Fibroblast of lung (primary cell): ENCODE measurements at places on chromosomes 12 and 14.

DNA sequence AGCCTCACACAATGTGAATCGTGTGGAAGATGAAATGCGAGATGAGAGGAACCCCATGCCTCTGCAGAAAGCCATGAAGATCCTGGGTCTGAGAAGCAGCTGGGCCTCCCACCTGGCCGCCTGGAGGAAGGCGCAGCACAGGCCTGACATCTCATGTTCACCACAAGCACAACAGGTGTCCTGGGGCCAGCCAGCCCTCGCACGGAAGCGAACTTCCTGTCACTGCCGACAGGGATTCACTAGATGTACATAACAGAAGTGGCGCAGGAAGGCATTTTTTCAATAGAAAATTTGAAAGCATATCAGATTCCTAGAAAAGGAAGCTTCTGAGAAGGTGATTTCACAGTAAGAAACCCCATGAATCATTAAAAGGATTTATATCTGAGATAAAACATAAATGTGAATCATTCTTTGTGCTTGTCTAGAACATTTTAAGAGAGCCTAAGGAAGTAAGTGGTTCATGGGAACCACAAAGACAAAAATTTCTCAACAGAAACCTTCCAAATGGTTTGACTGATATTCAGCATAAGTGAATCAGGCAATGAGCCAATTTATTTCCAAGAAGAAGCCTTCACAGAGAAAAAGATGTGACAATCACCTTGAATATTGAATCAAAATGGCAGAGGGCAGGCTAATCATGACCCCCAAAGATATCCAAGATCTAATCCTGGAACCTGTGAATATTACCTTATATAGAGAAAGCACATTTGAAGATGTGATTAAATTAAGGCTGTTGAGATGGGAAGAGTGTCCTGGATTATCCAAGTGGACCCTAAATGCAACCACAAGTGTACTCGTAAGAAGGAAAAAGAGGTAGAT, 311.9 kb downstream of the DUSP6 start:
- no peak for DNase-seq

- peak; percentile 92 for DNase-seq
Measured at GRCh38 chr12:85823436-85824180, 12.6 kb downstream of the RASSF9 start.

DNA sequence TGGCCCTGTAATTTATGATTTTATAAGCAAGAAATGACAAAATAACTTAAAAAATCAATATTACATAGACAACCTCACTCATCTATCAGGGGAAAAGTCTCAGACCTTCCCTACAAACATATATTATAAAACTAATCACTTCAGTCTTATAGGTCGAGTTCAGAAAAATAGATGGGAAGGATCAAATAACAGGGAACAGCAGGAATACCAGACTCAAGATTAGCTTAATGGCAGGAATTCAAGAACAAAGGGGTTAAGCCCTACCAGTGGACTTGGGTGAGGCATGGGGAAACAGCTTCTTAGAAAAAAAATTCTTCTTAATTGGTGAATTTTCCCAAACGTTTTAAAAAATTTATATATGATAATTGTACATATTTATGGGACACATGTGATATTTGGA, 51.6 kb upstream of the CRY1 start:
- DNase-seq: peak; percentile 25

GRCh38 chr12:46386360-46386867, 13.8 kb upstream of the SLC38A2 start:
- peak; percentile 99 for DNase-seq

GRCh38 chr12:42442888-42443287, 116.9 kb downstream of the PPHLN1 start:
- no peak for DNase-seq

- DNase-seq: no peak
Measured at GRCh38 chr12:10590966-10591365, 22.4 kb downstream of the MAGOHB start.

- DNase-seq: no peak
Measured at GRCh38 chr14:37590428-37591139, 4.5 kb downstream of the FOXA1 start.

- DNase-seq: no peak
Measured at GRCh38 chr14:91252871-91253794, 8.6 kb upstream of the GPR68 start.

- DNase-seq: peak; percentile 96
Measured at GRCh38 chr14:73723797-73724661, 9.8 kb upstream of the PNMA1 start.

GRCh38 chr12:10121278-10121677, 8.7 kb downstream of the CLEC7A start:
- DNase-seq: no peak

DNA sequence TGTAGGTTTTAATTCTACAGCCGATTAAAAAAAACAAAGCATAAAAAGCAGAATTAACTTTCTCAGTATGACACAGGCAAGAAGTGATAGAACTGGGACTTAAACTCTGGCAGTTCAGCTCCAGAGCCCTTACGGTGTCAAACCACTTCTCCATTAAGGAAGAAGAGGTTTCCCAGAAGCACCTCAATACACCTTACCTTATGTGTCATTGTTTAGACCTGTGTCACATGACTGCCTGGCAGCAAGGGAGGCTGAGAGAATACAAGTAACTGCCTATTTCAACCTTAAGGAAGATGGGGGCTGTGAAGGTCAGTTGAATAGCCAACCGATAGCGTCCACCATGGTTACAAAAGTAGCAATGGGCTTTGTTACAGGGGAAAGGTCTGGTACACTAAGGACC, 54.6 kb upstream of the ARHGAP5 start:
- no peak for DNase-seq

GRCh38 chr14:22177870-22178269, 411.2 kb downstream of the DAD1 start:
- DNase-seq: peak; percentile 17

GRCh38 chr12:93086288-93086727, 157.2 kb upstream of the EEA1 start:
- no peak for DNase-seq

- no peak for DNase-seq
Measured at GRCh38 chr12:48157889-48158370, 615 bp upstream of the ASB8 start.

DNA sequence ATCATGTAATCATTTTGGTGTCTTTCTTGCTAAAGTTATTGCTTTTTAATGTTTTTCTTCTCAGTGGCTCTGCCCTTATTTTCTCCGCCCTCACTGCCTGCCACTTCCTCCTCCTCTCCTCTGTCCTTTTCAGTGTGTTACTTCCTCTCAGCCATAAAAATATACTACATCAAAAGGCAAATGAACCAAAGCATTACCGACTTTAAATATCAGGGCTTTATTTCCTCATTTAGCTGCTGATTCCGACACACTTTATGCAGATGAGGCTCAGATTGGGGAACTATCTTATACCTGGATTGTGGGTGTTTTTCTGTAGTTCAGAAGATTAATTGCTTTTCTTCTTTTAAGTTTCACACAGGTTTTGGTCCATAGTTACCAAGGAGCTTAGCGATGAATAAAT, 118.1 kb downstream of the CMAS start:
- no peak for DNase-seq

DNA sequence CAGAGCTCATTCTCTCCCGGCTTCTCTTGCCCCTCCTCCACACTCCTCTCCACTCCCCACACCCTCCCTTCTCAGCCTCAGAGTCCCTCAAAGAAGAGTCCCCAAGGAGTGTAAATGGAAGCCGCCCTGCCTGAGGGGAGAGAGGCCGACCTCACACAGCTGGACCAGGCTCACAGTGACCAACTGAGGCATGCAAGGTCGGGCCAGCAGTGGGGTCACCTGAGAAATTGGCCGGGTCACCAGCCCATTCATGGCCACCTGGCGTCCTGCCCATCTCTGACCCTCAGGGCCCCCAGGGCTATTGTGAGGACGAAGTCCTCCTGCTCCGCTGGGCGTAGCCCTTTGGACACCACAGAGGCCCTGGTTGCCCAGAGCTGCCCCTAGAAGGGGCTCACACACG, 49.5 kb upstream of the NUAK1 start:
- no peak for DNase-seq

DNA sequence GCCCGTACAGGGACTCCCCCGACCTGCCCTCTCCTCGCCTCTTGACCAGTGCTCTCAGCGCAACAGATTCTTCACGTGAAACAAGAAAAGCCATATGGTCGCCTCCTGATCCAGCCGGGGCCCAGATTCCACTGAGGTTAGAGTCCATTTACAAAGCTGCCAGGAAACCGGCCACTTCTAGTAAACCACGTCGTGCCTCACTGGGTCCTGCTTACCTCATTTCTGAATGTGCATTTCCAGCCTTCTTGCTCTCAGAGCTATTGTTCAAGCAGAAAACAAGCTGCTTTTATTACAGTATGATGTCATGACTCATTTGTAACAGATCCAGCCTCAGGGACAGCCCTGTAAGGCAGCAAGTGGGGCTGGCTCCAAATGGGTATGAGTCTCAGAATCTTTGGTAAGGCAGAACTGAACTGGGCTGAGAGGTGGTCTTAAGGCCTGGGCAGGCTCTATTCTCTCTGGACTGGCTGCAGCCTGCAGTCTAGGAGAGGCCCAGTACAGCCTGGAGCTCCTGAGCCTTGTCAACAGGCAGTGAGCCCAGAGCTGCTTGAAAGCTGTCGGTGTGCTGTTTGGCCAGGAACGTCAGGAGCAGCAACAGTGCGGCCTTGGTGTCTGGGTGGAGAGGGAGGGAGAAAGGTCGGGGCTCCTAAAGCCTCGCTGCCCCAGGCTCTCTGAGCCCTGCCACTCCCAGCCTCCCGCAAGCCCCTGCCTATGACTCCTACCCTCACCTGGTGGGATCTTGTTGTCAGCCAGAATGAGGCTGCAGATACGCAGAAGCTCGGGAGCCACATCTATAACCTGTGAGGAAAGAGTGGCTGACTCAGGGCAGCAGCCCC, 8.3 kb downstream of the REC8 start:
- peak; percentile 90 for DNase-seq

- no peak for DNase-seq
Measured at GRCh38 chr12:66837311-66837627, 158.4 kb upstream of the GRIP1 start.

GRCh38 chr12:49882851-49883464, 20.7 kb downstream of the FAIM2 start:
- DNase-seq: no peak

GRCh38 chr14:51823706-51824105, 36.7 kb upstream of the GNG2 start:
- peak; percentile 63 for DNase-seq

DNA sequence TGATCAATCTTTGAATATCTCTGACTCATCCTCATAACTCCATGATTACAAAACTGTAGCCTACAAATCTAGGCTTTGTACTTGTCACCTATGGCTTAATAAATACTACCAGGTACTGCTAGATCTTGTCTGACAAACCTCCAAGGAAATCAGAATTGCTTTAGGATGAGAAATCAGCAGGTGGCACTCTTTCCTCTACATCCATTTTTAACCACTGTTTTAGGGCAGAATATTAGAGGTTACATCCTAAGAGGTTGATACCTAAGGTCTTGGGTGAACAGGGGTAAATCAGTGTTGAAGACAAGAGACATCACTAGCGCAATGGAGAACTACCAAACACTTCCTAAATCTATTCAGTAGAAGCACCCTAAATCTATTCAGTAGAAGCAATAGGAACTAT, 63.1 kb upstream of the SOX5 start:
- no peak for DNase-seq

DNA sequence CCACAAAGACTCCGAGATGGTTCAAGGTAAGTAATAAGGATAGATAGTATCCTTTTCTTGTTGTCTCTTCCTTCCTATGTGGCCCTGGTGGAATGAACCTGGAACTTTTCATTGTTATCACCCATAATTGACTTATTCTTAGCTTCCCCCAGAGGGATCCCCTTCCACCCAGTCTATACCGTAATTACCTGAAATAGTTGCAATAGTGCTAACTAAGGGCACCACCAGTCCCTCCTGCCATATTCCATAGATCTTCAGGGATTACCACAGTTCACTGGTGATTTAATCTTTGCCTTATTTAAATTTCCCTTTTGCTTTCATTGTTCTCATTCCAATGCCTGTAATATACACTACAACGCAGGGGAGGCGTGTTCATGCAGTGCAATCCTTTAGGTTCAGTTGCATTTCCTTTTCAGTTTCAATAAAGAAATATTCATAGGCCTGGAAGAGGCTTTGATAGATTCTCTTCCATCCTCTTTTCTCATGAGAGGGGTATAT, 13.8 kb upstream of the OR9K2 start:
- DNase-seq: no peak

GRCh38 chr12:119783787-119784186, 93.3 kb downstream of the CIT start:
- no peak for DNase-seq

GRCh38 chr12:16086942-16087341, 175.8 kb downstream of the DERA start:
- no peak for DNase-seq

GRCh38 chr14:68791902-68792677, 777 bp downstream of the ZFP36L1 start:
- peak; percentile 25 for DNase-seq

GRCh38 chr14:32202998-32203882, at the start of gene RNU6-8:
RNU6-8 (minus strand) TSS chr14:32203269.
- peak; percentile 91 for DNase-seq

- DNase-seq: no peak
Measured at GRCh38 chr12:27653661-27654060, 42.6 kb upstream of the REP15 start.

GRCh38 chr12:98594050-98594835, 757 bp downstream of the SLC25A3 start:
- peak; percentile 38 for DNase-seq

- no peak for DNase-seq
Measured at GRCh38 chr14:61940666-61941420, 178.6 kb downstream of the SNAPC1 start.

- DNase-seq: no peak
Measured at GRCh38 chr12:1720494-1720893, 29.6 kb downstream of the ADIPOR2 start.

DNA sequence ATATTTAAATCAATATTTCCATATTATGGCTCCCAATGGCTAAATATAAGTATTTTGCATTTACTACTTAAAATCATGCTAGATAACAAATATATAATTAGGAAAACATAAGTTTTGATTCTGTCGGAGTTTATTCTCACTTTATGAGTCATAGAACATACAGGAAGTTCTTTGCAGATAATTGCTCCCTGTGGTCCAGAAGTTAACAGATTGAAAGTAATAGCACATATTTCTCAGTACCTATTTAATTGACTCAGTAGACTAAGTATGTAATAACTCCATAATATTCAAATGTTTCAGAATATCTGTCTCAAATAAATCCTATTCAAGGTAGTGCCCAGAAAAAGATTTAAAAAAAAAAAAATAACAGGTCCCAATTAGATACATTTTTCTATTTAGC, 806.0 kb upstream of the ATXN7L3B start:
- no peak for DNase-seq

GRCh38 chr12:65885716-65886115, 61.4 kb downstream of the HMGA2 start:
- DNase-seq: no peak

GRCh38 chr12:64877363-64878004, 53.0 kb downstream of the TBC1D30 start:
- DNase-seq: peak; percentile 1
